ENCODE measurements at places on chromosomes 2 and 18. TPM values are rescaled to one million over a fixed set of nuclear protein-coding genes. Genes with fewer than 3 reads are reported as not detected.

MROH2A gene
- total RNA-seq: not detected

DTNA gene
- total RNA-seq: 8.3 TPM

SEC11C gene
- total RNA-seq: 29.8 TPM

TEKT4 gene
- not detected for total RNA-seq

TRAF3IP1 gene
- 10.3 TPM for total RNA-seq

ATIC gene
- total RNA-seq: 51.6 TPM

ERBB4 gene
- total RNA-seq: not detected

ANKRD30B gene
- total RNA-seq: not detected

All from bronchus fibroblast of lung (primary cell).